ENCODE measurements at places on chromosomes 11 and 22.

DNA sequence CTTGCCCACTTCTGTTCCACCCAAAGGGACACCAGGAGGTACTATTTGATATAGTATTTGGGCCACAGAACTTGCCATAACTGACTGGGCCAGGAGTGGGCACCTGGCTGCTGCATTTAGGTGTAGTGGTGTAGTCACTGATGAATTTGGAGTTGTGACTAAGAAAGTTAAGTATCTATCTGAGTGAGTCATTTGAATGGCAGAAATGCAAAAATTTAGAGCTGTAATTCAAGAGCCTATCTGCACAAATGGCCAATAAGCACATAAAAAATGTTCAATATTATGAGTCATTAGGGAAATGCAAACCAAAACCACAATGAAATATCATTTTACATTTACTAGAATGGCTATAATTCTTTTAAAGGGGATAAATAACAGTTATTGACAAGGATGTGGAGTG lies 14.7 kb downstream of the GLYATL2 start:
- DNase-seq, result no peak

- DNase-seq, result no peak
Measured at GRCh38 chr11:43555816-43556611, 124.5 kb upstream of the HSD17B12 start.

GRCh38 chr11:24781288-24781687 lies 284.4 kb downstream of the LUZP2 start:
- no peak for DNase-seq

- no peak for DNase-seq
Measured at GRCh38 chr22:41899992-41900651, 14.8 kb downstream of the SHISA8 start.

DNA sequence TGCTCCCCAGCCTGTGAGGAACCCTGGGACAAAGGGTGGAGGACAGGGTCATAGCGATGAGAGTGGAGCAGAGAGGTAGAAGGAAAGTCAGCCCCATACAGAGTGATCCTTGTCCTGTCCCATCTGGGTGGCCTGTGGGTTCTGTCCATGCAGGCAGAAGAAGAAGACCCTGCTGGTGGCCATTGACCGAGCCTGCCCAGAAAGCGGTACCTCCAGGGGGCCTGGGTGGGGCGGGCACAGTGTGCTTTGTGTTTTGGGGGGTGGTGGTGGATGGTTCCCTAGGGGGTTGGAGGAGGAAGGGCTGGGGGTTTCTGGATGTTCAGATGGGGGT lies 7.9 kb downstream of the SIDT2 start:
- DNase-seq, result no peak

DNA sequence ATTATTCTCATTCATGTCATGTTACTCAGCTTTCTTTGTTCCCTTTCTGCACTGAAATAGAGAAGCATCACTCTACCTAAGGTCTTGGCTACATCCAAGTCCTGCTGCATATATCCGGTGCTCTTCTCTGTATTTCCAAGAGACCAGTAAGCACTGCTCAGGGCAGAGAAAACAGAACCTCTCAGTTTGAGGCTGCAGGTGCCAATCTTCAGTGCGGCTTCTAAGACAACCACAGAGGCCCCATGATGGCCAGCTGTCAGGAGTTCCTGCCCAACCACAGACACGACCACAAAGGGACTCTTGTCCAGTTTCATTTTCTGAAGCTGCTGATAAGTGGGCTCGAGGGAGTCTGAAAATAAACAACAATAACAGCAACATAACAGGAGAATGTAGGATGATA lies 378.4 kb upstream of the PITPNB start:
- peak; percentile 80 for DNase-seq

DNA sequence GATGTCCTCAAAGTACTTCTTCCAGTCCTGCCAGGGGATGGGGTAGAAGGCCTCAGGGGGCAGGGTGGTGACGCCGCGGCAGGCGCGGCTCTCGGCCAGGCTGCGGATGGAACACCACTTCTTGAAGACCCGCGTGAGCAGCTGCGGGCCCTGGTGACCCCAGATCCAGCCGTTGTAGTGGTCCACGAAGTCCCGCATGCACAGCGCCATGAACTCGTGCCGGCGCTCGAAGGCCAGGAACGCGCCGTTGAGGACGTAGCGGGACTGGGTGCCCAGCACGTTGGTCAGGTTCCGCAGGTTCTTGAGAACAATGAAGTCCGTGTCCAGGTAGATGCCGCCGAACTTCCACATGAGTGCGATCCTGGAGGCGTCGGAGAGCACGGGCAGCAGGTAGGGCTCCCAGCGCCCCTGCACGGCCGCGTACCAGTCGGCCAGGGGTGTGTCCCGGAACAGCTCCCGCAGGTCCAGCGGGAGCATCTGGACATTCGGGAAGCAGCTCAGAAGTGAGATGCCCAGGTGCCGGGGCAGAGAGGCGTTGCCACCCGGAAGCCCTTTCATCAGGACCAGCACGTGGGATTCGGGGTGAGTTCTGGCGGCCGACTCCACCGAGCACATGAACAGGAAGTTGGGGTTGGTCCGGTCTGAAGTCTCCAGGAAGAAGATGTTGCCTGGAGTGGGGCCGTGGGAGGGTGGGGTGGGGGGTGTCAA lies 27.5 kb downstream of the A4GALT start:
- DNase-seq, result no peak

- DNase-seq, result no peak
Measured at GRCh38 chr22:19799322-19800190, 39.0 kb downstream of the TBX1 start.

All from GM12865 (cell line).